ENCODE measurements at places on chromosomes 6 and 20.

- DNase-seq: no peak
These were observed 76.0 kb upstream of the TBC1D7 start for GRCh38 chr6:13404228-13404891.

GRCh38 chr6:31265926-31266325 lies 6.0 kb downstream of the HLA-C start:
- no peak for DNase-seq

DNA sequence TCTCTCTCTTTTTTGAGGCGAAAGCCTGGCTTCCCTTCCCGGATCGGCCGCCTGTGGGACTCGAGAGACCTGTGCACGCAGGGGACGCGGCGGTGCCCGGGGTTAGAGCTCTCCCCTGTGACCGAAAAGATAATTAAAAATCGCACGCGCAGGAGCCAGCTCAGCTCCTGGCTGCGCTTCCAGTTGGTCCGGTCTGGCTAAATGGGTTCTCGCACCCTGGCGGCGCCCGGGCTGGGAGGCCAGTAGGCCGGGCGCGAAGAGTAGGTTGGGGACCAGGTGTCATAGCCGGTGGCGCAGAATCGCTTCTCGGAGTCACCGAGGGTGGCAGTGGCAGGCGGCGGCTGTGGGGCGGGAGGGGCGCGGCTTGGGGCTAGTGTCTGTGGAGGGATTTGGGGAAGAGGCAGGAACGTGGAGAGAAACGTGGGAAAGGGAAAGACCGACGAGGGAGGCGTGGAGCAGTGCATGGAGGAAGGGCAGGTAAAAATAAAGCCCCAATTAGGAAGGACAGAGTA lies 41.9 kb upstream of the SUPT3H start:
- DNase-seq: peak; percentile 64

GRCh38 chr6:111685058-111685457 lies 79.4 kb upstream of the TRAF3IP2 start:
- DNase-seq: no peak

All from T-helper 2 cell treated with Interferon-gamma antibody and Interleukin-4, amounts not matched to agents 5 μg/mL and 100 μg/mL, for 36 hours (primary cell).